Heart left ventricle (tissue), 16 donors: ENCODE measurements at places on chromosomes 12 and 14.

DNA sequence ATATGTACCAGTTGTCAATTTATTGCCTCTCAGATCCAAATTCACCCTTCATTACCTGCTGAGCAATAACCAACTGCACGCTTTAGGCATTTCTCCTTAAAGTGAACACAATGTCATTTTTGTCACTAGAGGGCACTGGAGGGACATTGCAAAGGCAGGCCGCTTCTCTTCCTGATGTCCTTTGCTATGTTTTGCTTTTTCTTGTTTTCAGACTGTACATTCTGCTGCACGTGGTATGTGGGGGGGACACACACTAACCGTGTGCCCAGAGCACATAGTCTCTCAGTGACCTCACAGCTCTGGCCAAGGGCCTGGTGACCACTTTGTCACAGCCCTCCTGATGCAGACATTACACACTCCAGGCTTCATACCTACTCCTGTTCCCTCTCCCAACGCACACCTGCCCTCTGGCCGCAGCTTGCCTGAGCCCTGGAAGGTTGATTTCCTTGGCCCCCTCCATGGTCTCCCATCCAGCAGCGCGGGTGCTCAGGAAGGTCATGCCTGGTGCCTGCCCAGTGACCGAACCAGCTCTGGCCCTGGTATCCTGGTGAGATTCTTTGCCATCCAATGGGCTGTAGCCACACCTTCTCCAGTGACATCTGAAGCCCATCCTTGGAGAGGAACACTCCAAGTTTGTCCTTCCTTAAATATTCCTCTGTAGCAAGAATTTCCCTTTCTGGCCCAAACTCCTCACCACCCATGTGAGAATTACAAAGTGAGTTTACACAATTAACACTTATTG is 39.9 kb downstream of the MYO1H start:
- no peak for DNase-seq

DNA sequence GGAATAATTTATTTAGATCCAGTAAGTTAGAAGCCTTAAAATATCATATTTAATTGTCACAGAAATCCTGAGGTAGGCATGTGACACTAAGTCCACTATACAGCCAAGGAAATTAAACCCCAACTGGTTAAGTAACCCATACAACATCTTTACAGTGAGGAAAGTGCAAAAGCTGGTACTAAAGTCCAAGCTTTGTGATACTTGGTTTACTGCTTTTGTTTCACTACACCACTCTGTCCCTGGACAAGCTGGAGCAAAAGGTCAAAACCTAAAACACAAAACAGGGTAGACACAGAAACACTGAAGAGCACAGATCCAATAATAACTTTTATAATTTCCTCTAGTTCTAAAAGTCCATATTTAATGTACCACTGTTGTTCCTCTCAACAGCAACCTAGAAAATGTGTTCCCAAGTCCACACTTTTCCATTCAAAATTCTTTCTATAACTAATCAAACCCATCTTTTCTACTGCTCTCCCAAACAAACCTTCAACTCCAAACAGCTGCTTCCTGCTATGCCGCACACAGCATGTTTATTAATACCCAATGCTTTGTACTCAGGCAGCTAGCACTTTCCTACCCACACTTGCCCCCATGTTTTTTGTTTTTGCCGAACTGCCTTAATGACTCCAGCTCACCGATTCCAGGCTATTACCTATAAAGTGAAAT is 90.9 kb downstream of the MED13L start:
- no peak for DNase-seq

DNA sequence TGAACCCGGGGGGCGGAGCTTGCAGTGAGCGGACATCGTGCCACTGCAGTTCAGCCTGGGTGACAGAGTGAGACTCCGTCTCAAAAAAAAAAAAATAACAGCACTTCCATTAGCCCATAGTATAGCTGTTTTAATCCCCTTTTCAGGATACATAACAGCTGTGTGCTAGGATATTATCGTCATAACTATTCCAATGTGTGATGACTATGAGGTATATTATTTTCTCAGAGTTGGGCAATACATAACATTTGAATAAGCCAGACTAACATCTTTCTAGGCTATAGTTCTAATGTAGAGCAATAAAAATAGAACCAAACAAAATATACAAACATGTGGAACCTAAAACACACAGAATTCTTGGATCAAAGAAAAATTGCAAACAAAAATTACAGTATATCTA is 57.1 kb downstream of the MARK3 start:
- DNase-seq = no peak

DNA sequence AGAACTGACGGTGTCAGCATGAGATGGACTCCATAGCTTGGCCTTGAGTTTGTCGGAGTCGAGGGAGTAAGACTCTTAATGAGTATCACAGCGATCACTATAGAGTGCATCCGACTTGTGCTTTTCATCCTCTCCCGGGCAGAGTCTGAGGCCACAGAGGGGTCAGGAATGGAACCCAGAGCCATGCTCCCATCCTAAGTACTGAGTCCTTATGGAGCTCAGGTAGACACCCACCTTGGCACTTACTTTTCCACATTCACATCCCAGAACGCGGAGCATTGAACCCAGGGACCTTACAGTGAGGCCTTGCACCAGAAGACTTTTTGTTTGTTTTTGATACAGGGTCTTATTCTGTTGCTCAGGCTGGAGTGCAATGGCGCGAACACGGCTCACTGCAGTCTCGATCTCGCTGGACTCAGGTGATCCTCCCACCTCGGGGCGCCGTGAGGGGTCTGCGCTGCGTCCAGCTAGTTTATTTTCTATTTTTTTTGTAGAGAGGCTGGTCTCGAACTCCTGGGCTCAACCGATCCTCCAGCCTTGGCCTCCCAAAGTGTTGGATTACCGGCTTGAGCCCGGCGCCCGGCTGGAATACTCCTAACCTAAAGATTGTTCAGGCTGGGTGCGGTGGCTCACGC is 719 bp upstream of the SRSF9 start:
- DNase-seq = no peak

DNA sequence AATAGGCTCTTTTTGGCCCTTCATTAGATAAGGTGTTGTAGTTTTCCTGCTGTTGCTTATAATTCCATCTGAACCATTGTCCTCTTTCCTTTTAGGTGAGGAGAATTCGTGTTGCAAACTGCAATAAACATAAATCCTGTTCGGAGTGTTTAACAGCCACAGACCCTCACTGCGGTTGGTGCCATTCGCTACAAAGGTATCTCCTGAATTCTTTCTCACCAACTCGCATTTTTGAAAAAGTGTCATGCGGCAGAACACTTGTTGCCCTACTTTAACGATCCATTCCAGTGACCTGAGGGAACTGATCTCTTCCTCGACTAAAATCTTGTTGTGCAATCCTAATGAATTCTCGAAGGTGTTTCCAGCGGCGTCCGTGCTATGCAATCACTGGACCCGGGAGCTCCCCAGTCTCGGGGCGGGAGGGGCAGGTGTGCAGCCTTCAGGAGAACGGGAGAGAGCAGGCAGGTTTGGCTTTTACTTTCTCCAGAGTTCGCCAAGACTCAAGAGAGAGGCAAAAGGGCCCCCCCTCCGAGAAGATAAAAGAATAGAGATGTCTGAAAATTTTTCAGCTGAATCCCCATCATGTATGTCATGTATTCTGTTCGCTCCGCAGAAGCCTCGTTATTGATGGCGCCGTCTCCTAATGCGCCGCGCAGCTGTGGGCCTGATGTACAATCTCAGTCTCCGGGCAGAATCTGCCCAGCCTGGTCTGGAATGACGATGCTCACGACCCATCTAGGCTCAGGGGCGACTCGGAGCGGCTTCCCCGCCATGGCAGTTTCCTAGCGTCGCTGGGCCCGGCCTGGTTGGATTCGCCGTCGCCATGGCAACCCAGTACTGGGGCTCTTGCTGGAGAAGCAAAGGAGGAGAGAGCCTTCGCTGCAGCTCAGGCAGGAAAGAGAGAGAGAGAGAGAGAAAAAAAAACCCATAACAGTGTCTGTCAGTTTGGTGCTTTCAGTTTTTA is 38.2 kb downstream of the PLXNC1 start:
- DNase-seq = no peak

- DNase-seq = no peak
These were observed 289.5 kb downstream of the TMEM132D start for GRCh38 chr12:129614221-129614885.

DNA sequence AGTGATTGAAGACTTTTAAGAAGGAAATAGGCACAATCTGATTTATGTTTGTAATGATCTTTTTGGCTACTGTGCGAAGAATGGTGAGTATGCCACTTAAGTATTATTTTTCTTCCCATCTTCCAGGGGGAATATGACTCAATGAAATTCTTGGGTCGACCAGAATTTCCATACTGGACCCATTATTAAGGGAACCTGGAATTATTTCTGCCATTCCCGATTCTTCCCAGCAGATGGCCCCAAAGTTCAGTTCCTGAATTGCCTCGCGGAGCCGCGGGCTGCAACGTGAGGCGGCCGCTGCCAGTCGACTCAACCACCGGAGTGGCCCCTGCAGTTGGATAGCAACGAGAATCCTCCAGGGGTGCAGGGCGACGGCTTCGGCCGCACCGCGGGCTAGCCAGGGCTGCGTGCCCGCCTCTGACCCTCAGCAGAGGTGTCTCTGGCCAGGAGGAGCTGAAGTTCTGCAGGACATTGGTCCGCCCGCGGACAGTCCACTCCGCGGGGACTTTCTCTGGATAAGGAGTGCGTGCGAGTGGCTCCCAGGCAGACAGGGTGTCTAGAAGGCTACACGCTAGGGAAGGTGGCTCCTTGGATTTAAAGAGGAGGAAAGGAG is 628 bp upstream of the TSHR start:
- peak; percentile 76 for DNase-seq

DNA sequence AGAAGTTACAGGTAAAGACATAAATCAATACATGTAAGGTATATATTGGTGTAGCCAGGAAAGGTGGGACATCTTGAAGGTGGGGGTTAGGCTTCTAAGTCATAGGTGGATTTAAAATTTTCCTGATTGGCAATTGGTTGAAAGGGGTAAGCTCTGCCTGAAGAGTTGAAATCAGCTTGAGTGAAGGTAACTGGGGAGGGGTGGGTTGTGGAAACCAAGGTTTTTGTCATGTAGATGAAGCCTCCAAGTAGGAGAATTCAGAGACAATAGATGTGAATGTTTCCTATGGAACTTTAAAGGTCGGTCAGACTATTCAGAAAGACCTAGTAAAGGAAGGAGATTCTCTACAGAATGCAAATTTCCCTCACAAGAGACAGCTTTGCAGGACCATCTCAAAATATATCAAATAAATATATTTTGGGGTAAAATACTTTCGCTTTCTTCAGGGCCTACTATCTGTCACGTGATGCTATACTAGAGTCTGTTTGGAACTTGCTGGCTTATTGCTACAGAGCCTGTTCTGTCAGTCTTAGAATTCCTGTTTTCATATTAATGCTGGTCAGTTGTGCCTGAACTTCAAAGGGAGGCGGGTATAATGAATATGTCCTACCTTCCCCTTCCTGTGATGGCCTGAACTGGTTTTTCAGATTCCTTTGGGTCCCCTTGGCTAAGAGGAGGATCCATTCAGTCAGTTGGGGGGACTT is 20.6 kb upstream of the SPATA7 start:
- no peak for DNase-seq

GRCh38 chr12:50322206-50322605 is 38.9 kb upstream of the LIMA1 start:
- DNase-seq = no peak

DNA sequence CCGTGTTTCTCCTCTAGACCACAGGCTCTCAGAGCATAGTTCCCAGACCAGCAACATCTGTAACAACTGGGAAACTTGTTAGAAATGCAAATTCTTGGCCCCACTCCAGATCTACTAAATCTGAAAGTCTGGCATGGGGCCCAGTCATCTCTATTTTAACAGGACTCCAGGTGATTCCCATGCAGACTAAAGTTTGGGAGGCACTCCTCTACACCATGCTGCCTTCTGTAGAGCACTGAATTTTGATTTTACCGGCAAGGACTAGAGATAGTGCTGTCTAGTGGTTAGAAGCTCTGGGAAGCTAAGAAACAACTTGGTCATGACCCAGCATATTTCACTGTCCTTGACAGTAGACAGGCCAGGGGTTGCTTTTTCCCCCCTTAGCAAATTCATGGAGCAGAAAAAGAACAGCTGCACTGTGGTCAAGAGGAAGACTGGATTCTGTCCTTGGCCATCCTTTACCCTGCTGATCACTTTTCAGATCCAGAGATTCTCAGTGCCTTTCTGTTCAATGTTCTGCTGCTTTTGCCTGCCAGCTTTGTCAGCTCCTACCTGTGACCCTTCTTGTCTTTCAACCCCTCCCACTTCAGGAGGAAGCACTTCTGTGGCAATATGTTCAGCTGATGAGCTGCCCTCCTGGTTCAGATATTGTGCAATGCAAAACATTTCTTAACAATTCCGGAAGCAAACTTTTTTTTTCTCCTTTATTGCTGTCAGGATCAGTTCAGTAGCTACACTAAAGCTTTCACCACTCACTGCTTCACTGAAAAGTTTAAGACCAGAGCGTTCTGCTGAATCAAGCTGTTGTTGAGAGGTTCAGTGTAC is 133.8 kb upstream of the NUDT4 start:
- DNase-seq = no peak

DNA sequence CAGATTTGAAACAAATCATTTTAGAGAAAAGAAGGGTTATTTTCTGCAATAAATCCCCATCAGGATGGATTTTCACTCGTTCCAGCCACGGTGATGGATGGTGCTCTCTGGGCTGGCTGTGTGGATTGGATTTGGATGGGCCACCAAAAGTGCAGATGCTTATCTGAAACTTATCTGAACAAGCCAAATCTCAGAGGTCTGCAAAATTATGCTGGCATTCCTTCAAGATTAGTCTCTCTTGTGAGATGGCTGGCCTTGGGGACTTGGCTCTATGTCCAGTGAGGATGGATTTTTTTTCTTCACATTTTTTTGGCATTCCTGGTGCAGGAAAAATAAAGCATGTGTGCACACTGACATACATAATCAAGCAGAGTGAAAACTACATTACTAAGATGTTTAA is 341.9 kb downstream of the GXYLT1 start:
- DNase-seq = no peak

- DNase-seq = no peak
These were observed 34.2 kb downstream of the NT5DC3 start for GRCh38 chr12:103806803-103807202.

GRCh38 chr12:9344541-9344940 is 136.3 kb upstream of the PZP start:
- no peak for DNase-seq
